ENCODE measurements at places on chromosomes 1 and 21.
A peak's percentile ranks its signal among the peaks of the same experiment; 100 is the strongest.

DNA sequence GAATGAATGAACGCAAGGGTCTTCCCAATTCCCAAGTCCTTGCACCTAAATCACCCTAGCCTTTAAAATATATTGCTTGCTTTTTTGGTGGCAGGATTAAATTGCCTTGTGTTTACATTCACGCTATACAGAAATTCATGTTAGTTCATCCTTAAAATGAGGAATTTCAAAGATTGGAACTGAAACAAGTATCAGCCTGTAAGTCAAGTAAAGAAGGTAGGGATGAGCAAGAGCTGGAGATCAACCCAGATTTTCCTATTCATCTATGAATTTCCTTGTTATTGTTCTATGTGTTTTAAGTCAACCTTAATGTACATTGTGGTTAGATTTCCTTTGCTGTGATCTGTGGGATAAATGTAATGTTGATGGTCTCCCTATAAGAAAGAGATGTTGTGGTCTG, 248.2 kb downstream of the NFIA start:
- no peak for DNase-seq

- DNase-seq: no peak
These were observed 179.2 kb downstream of the GIPC2 start for GRCh38 chr1:78224861-78225552.

- no peak for DNase-seq
These were observed 22.2 kb upstream of the PHGDH start for GRCh38 chr1:119689511-119689910.

DNA sequence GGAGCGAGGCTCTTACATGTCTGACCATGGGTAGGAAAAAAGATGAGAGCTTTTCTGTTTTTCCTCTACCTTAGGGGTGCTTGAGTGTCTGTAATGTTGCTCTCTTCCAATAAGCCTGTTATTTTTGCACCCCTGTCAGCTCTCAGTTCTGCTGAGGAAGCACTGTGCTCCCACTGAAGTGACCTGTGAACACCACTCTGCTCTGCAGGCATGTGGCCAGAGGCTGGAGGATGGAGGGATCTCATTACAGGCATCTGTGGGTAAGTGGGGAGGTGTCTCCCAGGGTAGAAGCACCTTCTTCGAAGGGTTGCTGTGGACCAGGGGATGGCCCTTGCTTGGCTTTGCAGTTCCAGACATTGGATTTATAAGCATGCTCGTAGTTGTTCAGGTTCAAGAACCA, 56.8 kb upstream of the RBM15 start:
- no peak for DNase-seq

DNA sequence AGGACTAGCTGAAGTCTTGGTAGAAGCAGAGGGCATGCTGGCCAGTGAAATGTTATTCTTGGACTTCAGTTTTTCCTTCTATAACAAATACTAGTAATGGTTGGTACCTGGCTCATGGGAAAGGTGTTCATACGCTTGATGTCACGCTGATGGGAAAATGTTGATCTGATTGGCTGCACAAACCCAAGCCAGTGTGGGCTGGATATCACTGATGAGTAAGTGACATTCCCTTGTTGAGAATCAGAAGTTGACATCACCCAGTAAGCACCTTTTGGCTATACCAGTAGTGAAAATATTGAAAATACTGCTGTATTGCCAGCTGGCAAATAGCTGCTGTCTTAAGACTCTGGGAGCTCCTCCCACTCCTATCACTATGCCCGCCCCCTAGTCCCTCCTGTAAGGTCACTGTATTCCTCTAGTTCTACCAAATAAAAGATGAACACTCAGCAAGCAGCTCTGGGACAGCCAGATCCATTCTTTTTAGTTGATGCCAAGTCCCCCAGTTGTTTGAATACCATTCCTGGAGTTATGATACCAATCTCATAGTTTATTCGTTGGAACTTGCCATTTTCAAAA, 168.2 kb downstream of the GRIK1 start:
- DNase-seq: no peak

GRCh38 chr1:51948491-51948915, 42.0 kb downstream of the RAB3B start:
- DNase-seq: no peak

GRCh38 chr1:47021070-47021469, 2.4 kb upstream of the CYP4X1 start:
- no peak for DNase-seq

DNA sequence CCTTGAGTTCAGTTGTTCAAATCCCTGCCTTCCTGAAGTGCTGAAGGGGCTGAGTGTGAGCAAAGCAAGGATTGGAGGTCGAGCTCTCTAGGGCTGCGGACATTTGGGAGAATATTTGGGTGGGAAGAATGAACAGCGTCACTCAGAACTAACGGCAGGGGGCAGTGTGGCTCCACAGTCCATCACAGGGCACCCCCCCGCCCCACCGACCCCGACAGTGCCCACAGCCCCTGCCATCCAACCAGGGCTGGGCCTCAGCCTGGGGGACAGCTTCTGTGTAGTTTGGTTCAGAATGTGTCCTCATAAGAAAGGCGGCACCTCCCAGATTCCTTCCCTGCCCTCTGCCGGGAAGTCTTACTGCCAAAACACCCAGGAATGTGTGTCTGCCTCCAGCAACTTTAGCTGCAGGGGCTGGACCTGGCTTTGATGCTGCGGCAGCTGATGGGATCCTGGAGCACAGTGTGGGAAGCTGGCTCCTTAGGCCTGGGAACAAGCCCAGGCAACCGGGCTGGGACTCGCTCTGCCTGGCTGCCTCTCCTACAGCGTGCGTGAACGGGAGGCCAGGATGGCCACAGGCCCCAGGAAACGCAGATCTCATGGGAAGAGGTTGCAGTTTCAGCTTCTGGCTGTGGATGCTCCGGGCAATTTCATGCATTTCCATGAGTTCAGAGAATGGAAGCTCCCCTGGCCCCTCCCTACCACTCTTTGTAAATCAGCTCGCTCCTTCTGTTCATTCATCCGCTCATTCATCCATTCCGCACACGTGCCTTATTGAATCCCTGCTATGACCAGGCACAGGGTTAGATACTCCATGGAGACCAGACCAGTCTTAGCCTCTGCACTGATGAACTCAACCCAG, 104.9 kb upstream of the TMPRSS2 start:
- DNase-seq: no peak

- DNase-seq: peak; percentile 87
These were observed 3.8 kb downstream of the CELSR2 start for GRCh38 chr1:109252893-109253802.

- no peak for DNase-seq
These were observed 28.7 kb downstream of the RSPH1 start for GRCh38 chr21:42467140-42467983.

All from C1 segment of cervical spinal cord (tissue), 14 donors.